Activated CD4-positive, alpha-beta T cell treated with anti-CD3 and anti-CD28 coated beads for 48 hours (primary cell): ENCODE measurements at places on chromosomes 6 and 20.

- no peak for DNase-seq
Measured at GRCh38 chr6:96878143-96878542, 19.5 kb downstream of the NDUFAF4 start.

- no peak for DNase-seq
Measured at GRCh38 chr6:106637717-106638341, 8.5 kb downstream of the QRSL1 start.

- no peak for DNase-seq
Measured at GRCh38 chr6:138235205-138235604, 16.9 kb upstream of the PBOV1 start.

DNA sequence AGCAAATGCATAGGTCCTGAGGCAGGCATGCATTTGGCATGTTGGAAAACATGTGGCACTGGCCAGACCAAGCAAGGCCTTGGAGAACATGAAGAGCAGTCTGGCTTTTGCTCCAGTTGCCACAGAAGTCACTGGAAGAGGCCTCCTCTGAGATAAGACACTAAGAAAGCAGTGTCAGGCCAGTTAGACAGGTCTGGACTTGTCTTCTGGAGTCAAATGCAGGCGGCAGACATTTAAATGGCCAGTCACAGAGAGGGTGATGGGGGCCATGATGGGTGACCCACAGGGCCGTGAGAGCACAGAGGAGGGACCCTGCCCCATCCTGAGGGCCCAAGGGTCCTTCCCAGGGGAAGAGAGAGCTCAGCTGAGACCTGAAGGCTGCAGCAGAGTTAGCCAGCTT is 26.7 kb upstream of the ADA start:
- DNase-seq, result no peak

DNA sequence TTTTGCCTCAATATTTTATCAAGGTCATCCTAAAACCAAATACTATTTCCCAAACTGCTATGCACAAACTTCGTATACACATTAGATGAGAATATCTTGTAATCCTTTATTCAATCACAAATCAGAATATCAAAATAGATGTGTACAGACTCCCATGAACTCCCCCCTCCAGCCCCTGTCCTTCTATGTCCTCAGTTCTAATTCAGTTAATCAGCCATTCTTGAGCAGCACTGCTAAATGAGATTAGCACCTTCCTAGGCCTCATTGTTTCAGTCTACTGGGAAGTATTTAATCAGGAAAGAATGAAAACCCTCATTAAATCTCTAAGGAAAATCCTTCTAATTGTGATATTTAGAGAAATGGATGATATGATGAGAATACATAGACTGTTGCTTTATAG is 36.6 kb downstream of the RCAN2 start:
- DNase-seq, result no peak

DNA sequence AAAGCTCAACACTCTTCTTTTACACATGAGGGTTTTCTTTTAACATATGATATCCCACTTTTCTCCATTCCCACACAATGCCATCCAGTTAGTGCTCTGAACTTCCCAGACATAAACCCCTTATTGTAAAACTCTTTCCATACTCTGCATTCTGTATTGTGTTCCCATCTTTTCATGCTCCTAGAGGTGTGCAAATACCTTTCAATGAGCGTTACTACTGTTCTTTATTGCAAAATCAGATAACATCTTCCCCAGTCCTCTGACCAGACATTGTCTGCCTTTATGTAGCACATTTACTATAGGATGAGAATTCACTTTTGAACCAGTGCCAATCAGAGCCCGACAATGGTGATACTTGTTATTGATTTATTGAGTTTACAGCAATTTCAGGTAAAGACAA is 296.2 kb downstream of the GRIK2 start:
- no peak for DNase-seq

- no peak for DNase-seq
Measured at GRCh38 chr6:3280866-3281465, 22.2 kb downstream of the PSMG4 start.

- no peak for DNase-seq
Measured at GRCh38 chr6:138719011-138719635, 54.4 kb upstream of the CCDC28A start.

DNA sequence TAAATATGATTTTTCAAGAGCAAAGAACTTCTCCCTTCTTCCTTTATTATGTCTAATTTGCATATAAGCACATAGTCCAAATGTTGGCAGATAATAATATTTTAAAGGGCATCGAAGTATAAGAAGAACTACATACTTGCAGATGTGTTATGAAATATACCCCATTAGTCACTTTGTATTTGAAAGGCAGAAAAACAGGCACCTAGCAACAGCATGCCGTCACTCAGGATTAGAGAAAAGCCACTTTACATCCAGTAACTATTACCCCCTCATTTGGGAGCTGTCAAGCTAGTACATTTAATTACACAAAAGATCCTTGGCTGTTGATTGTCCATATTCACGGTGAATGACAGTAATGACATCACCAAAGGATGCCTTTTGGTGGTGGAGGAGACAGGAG is 99.3 kb upstream of the ARMC2 start:
- no peak for DNase-seq

- DNase-seq, result no peak
Measured at GRCh38 chr20:50246367-50247195, 56.0 kb downstream of the CEBPB start.

- DNase-seq, result no peak
Measured at GRCh38 chr6:159422041-159422984, 253.1 kb downstream of the FNDC1 start.

GRCh38 chr6:93300661-93301060 is 118.7 kb downstream of the EPHA7 start:
- DNase-seq, result no peak

GRCh38 chr6:163585932-163586437 is 171.5 kb downstream of the QKI start:
- DNase-seq, result no peak

DNA sequence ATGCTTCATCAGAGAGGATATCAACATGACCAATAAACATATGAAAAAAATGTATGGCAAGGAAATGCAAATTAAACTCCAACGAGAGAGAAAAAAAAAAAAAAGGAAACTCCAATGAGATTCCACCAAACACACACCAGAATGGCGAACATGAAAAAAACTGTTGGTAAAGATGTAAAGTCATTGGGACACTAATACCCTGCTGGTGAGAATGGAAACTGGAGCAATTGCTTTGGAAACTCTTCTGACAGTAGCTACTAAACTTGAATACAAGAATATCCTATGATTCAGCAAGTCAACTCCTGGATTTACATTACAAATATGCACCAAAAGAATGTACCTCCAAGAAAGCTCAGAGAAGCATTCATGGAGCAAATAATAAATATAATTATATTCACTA is 260.7 kb upstream of the ECI2 start:
- no peak for DNase-seq

GRCh38 chr6:41522780-41523548 is 23.2 kb upstream of the FOXP4 start:
- DNase-seq, result no peak

DNA sequence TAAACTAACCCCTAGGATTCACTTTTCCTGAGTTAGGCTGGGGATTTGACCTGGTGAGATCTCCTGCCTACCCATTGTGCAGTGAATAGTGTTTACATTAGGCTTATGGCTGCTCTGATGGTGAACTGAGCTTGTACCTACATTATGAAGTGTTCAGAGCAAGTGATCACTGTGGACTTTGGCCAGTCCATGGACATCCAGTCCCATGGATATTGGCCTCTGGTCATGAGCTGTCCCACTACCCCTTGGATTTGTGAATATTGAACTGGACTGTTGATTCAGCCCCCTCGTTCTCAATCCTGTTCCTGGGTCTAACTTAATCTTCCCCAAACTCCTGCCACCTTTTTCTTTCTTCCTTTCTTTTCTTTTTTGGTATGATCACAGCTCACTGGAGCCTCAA is 13.8 kb downstream of the ASIP start:
- DNase-seq, result no peak

GRCh38 chr6:23533944-23534343 is 592.1 kb upstream of the NRSN1 start:
- DNase-seq, result no peak

DNA sequence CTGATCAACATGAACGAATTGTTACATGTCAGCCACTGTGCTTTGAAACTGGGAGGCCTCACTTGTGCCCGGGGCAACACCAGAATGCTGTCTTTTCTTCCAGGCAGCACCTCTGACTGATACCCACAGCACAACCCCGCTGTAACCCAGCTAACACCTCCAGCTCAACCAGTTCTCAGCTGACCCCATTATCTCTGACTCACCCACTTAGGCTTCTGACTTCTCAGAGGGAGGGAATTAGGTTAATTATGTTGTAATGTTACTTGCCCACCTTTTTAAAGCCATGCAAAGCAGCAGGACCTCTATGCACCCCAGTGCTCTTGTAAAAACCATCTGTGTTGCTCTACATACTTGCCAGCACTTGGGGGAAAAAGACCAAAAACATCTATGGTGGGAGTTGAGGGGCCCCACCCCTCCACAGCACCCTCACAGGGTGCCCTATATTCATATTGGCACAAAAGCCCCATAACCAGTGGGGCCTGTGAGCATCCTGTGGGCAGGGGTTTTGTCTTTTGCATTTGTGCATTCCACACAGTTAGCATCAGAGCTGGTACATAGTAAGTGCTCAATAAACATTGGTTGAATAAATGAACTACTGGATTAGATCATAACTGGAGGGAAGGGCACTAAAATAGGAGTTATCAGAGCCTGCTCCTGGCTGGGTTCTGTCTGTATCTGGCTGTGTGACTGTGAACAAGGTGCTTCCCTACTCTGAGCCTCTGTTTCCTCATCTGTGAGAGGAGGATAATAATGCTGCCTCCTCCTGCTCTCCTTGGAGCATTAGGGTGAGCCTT is 22.3 kb downstream of the BNIP5 start:
- no peak for DNase-seq

GRCh38 chr20:43711098-43711654 is 15.6 kb downstream of the GTSF1L start:
- DNase-seq, result no peak

DNA sequence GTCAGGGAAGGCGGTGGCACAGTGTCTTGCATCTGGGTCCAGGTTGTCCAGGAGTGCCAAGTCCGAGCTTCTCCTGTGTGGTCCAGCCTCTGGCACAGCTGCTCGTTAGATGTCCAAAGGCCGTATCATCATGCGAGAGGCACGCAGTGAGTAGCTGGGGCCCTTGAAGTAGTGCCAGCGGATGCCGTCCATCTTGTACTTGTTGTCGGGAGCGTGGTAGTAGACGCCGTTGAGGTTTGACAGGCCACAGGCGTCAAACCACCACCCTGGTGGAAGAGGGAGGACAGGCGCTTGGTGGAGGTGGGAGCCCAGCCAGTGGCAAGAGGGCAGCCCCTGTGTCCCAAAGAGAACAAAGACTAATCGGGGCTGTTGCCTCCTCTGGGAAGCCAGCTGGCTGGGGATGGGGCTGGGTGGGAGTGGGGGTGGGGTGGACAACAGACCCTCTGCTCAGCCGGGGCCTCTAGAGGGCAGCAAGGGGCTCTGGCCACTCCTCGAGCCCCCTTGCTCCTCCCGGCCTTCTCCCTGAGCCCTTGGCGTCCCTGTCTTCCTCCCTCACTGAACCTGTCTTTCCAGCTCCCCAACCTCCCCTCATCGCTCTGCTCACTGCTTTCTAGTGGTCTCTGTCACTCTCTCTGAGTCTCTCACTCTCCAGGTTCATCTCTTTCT is 39.5 kb downstream of the FAM110A start:
- DNase-seq, result no peak

- DNase-seq, result no peak
Measured at GRCh38 chr6:67541586-67541985, 1093.5 kb upstream of the ADGRB3 start.

- DNase-seq, result no peak
Measured at GRCh38 chr6:170117111-170117972, 173.5 kb downstream of the DLL1 start.

DNA sequence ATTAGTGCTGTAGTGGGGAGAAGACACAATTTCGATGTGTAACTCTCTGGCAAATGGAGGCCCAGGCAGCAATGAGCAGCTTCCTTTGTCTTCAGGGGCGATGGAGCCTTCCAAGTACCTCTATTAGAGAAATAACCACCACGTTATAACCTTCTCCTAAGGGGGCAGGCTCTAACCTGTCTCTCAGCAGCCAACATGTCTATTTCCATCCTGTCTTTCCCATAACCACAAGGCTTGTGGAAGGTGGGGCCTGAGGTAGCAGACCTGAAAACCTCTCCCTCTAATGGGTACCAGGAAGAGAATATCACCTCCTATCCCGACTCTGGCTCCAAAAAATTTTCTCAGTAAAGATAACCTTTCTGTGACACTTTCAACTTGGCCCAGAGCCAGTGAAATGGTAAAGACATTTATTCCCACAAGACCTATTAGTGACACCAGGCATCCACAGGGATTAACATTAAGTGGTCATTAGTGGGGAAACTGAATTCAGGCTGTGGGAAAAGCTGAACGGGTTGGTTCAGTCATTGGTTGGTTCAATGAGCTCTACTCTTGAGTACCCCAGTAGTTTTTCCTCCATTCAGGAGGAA is 4.0 kb downstream of the PEX6 start:
- DNase-seq, result no peak

DNA sequence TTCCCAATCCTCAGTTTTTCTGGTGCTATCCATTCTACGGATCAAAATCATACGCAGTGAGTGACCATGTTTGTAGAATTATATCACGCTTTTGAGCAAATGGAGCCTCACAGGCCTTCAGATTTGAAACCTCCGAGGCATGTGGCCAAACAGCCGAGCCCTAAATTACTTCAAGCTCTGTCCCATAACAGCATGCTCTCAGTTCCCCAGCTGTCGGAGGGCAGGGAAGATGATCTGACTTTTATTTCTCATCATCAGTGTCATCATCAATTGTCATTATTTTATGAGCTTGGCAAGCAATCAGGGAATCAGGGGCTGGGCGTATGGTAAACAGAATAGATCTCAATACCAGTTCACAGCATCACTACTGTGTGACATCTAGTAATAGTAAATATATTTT is 73.2 kb downstream of the PSMG4 start:
- DNase-seq, result no peak

GRCh38 chr6:35534407-35535170 is 21.9 kb upstream of the TULP1 start:
- no peak for DNase-seq

DNA sequence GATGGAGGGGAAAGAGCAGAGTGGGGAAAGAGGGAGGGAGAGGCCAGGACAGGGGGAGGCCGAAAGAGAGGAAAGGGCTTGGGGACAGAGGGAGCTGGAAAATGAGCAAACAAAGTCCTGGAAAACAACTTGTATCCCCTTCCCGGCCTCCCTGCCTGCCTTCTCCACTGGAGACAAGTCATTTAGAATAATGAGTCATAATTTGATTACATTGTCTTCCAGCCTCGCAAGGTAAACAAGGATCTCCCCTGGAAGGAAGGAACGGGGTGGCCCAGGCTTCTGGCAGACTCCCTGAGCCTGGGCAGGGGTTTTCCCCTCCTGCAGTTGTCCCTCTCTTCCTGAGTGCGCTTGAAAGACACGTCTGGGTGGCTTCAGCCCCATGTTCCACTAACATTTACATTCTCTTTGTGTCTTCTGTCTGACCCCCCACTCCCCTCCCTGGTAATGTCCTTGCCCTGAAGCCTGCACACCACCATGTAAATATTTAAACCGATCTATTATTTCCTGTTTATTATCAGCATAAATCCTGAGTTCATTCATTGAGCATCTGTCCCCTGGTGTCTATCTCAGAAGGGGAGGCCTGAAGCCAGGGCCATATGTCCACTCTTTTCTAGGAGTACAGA is 12.1 kb upstream of the MRPS18A start:
- no peak for DNase-seq

- DNase-seq, result no peak
Measured at GRCh38 chr20:47430862-47431588, 70.7 kb upstream of the NCOA3 start.
